Right ventricle myocardium inferior (tissue), 1 donor: ENCODE measurements at places on chromosomes 11 and 22.

DNA sequence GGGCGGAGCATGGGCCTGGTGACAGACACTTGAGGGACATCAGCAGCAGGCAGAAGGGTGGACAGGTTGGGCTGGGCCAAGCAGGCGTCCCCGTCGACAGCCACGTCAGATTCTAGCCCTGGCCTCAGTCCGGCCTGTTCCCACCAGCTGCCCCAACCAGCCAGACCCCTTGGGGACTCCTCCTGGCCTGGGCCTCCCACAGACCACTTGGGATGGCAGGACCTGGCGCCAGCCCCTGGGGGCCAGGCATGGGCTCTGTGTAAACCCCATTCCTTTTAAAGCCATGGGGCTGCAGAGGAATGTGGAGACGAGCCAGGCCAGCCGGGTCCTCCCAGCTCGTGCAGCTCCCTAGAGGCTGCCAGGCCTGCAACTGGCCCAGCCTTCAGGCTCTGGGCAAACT is 4.7 kb upstream of the SUSD2 start:
- peak; percentile 83 for DNase-seq

DNA sequence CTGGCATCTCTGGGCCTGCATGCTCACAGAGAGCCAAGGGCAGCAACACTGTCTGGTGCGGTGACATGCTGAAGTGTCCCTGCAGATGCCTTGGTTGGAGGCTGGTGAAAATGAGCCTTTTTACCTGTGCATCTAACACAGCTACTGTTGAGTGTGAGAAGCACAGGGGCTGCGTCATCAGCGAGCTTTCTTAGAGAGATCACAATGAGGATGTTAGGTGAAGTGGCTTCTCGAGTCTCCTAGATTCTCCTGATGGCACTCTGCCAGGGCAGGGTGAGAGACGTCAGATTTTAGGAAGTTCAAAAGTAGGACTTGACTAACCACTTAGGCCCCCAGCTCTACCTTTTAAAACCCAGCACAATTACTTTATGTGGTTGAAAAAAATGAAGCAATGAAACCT is 3.6 kb upstream of the SLC15A3 start:
- no peak for DNase-seq

DNA sequence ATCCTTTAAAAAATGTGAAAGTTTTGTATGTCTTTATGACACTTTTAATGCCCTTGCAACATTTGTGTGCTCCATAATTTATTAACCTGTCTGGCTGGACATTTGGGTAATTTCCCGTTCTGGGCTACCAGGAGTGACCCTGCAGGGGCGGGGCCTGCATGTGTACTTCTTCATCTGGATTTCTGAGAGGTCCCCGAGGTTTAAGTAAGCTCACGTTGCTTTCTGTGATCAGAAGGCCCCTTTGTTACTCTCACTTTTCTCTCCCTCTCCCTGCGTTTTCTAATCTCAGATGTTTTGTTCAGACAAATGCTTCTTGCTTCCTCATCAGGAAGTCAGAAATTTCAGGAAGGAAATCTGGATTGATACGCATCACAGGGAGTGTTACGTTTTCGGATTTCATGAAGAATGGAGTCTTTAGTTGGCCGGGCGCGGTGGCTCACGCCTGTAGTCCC is 78.9 kb upstream of the CRYBB3 start:
- DNase-seq: no peak

- no peak for DNase-seq
Measured at GRCh38 chr11:76707293-76707825, 36.8 kb upstream of the LRRC32 start.

DNA sequence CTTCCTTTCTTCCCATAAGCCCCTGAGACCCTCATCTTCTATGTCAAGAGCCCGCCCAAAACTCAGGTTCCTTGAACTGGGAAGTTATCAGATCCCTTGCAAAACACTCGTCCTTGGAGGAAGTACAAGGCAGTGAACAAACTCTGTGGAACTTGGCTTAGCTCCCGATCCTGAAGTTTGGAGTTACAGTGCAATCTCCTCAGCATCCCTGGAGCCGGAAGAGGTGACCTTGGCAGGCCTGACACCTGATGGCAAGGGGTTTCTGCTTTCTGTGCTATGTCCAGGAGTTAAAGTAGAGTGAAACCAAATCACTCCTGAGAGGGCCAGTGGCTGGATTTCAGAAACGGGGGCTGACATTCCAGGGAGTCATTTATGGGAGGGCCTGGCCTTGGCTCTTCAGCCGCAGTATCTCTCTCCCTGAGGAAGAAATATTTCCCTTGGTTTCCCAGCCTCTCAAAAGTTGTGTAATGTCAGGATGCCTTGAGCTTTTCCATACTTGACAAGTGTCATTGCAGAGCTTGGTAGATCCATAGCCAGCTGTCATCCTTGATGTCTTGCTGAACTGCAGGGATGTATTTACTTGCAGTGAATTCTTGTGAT is 1.9 kb upstream of the GRAMD1B start:
- DNase-seq: no peak

- peak; percentile 37 for DNase-seq
Measured at GRCh38 chr11:18171377-18172000, 1.1 kb upstream of the MRGPRX4 start.

DNA sequence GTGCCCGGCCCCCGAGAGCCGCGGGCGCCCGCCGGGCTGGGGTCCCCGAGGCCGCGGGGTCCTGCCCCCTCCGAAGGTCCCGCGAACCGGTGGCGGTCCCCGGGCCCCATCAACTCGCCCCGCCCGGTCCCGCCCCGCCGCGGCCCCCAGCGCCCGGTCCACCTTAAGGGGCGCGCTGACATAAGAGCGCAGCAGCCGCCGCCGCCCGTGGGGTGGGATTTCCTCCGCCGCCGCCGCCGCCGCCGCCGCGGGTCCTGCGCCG is at the start of gene ZDHHC8:
Gene ZDHHC8 (plus strand): TSS at position 208 of the 262 bp plus-strand sequence. CDS start 144 bp downstream, outside the sequence.
- DNase-seq: no peak

- DNase-seq: no peak
Measured at GRCh38 chr22:22692707-22693530, 48.5 kb downstream of the GGTLC2 start.

DNA sequence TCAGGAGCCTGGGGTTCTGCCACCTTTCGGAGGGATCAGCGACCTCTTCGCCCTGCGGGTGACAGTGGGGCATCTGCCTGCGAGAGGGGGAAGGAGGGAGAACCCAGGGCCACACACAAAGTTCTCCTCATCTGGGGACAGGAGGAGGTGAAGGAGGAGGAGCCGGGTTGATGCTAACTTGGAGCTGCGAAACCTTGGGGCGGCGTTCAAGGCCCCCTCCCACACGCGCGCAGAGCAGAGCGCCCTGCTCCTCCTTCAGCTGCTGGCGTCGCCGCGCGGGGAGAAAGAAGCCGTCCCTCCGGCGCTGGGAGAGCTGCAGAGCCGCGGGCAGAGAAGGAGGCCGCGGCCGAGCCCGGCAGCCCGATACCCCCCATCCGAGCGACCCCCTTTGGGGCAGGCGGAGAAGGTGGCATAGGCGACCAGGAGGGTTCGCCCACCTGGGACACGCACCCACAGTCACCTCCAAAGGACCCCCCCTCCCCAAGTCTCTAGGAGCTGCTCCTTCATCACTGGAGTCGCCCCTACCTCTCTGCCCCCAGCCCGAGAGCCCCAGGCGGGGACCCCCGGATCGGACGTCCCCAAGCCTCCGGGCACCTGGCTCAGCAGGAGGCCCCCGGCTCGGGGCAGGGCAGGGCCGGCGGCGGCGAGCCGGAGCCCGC is at the start of gene RASD2:
Gene RASD2 (plus strand): TSS at position 237 of the 659 bp plus-strand sequence. CDS start 5,979 bp downstream, outside the sequence.
- DNase-seq: peak; percentile 76

DNA sequence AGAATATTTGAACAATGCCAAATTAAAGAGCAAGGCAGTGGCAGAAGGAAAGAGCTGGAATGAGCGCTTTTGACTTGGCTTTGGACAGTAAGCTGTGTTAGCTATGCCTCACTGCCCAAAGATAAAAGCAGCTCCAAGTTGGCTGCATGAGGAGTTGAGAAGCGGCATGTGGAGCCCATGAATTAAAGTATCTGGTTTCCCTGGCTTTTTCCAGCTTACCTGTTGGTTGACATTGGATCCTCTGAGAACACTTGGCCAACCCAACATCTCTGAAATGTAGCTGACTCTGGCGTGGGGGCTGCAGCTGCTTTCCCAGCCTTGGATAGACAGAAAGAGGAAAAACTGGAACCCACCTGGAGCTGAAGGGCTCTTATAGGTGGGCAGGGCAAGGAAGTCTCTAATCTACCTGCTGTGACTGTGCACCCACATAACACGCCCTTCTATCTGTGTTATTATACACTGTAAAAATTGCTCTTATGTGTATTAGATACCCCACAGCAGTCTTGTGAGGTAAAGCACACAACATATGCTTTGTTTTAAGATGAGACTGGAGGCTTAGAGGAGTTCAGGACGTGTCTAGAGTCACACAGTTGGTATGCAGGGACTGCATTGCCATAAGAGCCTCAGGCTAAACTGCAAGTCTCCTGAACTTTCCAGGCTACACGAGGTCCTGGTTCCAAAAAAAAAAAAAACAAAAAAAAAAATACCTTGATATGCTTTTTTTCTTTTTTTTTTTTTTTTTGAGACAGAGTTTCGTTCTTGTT is 5.8 kb downstream of the UBASH3B start:
- DNase-seq: no peak

DNA sequence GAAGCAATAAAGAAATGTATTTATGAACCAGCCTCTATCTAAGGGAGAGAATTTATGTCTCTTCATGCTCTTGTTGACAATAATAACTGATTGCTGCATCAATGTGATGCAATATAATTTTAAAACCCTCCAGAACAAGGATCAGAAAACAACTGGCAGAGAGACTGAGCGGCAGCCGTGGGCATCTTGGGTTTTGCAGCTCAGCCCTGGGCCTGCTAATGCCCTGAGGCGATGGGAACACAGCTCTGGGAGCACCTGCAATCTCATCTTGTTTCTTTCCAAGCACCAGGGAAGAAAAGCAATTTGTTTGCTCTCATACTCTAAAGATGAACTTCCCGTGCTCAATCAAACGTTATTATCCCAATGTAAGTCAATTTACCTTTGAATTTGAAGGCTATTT is 245.7 kb downstream of the ST3GAL4 start:
- DNase-seq: no peak

- no peak for DNase-seq
Measured at GRCh38 chr11:75087319-75088305, 9.1 kb downstream of the OR2AT4 start.

- no peak for DNase-seq
Measured at GRCh38 chr22:44815099-44816070, 63.0 kb downstream of the ARHGAP8 start.

- no peak for DNase-seq
Measured at GRCh38 chr11:3341298-3341697, 37.6 kb downstream of the ZNF195 start.

DNA sequence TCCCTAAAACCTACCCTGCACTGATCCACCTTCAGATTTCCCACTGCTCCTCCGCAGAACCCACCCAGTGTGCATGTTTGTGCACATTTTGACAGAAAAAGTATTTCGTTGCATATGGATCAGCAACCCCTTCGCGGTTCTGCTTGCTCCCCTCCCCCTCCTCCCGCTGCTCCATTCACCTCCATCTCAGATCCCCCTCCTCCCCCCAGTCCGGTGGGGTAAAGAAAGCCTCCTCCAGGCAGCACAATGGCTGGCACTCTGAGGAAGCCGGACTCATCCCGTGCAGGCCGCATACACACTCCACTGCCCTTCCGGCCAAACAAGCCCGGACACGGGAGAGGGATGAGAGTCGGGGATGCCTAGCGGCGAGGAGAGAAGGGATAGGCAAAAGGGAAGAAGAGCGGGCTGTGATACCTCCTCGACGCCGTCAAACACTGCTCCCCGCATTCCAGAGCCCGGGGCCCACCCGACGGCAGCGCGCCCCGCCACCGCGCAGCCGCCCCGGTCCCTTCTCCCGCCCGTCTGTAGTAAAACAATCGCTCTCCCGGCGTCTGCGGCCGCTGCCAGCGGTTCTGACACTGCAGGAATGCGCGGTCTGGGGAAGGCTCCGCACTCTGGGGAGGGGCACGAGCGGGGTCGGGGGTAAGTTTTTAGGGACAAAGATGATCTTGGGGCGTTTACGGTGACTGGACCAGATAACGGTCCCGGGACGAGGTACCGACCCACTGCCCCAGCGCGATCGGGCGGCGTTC is 915 bp downstream of the FEZ1 start:
- DNase-seq: peak; percentile 71

DNA sequence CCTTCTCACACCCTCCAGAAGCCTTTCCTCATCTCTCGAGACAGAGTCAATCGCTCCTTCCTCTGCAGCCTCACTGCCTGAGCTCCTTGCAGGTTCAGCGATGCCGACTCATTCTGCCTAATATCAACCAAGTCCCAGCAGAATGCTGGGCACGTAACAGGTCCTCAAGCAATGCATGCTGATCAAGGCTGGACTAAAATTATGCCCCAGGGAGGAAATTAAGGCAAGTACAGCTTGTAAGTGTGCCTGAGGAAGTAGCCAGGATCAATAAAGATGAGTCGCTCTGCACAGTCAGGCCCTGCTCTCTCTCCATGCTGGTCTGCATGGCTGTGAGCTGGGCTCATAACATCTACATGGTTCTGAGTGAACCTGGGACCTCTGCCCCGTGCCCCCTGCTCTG is 25.6 kb upstream of the NRIP3 start:
- no peak for DNase-seq

GRCh38 chr11:70146895-70147520 is 56.1 kb upstream of the FADD start:
- DNase-seq: no peak

DNA sequence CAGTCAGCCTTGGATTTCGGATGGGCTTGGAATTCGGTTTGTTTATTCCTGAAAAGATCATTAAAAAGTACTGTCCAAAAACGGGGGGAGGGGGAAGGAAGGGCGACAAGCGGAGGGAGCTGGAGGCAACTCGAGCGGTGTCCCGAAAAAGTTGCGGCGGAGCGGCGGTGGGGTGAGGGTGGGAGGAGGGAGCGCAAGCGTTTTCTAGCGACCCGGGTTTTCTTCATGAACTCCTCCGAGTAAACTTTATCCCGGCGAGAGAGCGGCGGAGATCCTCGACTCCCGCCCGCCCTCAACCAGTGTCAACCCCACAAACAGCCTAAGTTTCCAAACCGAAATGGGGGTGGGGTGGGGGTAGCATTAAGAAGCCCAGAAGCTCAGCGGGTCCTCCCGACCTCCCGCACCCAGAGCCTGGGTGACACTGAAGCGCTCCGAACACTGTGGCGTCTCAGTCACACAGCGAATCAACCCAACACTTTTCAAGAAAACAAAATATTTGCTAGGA is 133.0 kb upstream of the C11orf58 start:
- peak; percentile 64 for DNase-seq

GRCh38 chr22:40302149-40302548 is 44.2 kb upstream of the ADSL start:
- DNase-seq: no peak

DNA sequence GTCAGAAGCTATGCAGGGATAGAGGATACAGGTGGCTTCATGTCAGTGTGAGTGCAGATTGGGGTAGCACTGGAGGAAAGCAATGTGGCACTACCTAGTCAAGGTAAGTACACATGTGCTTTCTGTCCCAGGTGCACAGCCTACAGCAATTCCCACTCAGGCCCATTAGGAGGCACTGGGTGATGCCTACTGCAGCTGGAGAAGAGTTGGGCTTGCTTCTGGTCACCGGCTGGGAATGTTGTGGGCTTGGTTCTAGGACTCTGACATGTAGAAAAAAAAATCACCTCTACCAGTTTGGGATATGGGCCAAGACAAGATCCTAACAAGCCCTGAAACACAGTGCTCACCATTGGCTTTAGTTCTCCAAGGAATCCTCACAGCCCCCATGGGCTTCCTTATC is 69.7 kb downstream of the TENM4 start:
- no peak for DNase-seq
